ENCODE measurements at places on chromosomes 13 and 19.

GRCh38 chr19:29562299-29563297 is 36.8 kb downstream of the VSTM2B start:
- no peak for DNase-seq

GRCh38 chr13:109985871-109986450 is 199.6 kb upstream of the IRS2 start:
- no peak for DNase-seq

- no peak for DNase-seq
Measured at GRCh38 chr13:95247171-95247570, 54.1 kb downstream of the ABCC4 start.

DNA sequence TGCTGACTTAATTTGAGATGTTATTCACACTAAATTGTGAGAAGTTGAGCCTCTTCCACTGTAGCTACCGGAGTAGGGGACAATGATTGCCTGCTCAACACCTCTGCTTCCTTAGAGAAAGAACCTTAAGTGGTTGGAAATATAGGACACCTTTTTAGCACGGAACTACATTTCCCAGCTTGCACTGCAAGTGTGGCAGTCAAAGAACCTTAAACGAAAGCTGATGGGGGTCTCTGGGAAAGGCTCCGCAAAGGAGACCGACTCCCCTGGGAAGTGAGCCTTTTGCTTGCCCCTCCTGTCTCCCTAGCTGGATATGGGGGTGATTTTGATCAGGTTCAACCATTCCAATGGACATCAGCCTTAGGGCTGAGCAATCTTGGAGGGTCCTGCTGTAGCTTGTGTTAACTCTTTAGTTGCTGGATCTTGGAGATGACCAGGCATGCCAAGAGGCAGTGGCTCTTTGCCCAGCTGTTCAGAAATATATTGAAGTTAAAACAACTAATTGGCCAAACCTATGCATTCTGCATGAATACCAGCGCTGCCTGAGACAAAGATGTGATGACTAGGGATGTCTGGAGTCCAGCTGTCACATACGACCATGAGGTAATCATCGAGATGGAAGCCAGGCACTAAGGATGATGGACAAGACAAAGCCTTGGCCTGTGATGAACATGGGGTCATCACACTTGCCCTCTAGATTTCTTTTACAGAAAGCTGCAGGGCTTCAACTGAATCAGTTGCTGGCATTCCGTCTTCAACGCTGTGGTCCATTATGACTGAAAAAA is 286.5 kb downstream of the FOXO1 start:
- no peak for DNase-seq

GRCh38 chr19:33797802-33798671 is 1.4 kb downstream of the KCTD15 start:
- peak; percentile 71 for DNase-seq

Measured in astrocyte of the hippocampus (primary cell).